NCI-H524 treated with DMSO at 0.1 percent for 48 hours (cell line): ENCODE measurements at places on chromosomes 7 and 10.

- no peak for DNase-seq
Observed at GRCh38 chr10:36573246-36573645, 552.2 kb upstream of the ANKRD30A start.

- no peak for DNase-seq
Observed at GRCh38 chr7:41206267-41206666, 496.6 kb downstream of the INHBA start.

DNA sequence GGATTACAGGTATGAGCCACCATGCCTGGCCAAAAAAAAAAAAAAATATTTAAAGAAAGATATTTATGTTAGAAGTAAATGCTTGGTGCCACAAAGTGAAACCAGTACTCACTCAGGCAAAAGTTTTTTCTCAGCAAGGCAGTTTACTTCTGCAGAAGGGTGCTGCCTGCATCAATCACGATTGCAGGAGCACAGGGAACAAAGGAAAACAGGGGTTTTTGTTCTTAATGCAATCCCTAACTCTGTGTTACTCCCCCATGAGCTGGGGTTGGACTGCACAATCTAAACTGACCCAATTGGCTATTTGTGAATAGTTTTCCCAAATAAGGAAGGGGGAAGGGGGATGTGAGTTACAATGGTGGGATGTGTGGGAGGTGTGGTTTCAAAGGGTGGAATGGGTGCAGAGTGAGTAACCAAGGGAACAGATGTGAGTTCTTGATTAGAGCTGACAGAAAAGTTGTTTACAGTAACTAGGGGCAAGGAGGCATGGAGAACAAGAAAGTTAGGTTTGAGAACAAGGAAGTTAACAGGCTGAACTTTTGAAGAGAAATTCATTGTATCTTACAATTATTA, 255.4 kb downstream of the TYW1 start:
- no peak for DNase-seq

DNA sequence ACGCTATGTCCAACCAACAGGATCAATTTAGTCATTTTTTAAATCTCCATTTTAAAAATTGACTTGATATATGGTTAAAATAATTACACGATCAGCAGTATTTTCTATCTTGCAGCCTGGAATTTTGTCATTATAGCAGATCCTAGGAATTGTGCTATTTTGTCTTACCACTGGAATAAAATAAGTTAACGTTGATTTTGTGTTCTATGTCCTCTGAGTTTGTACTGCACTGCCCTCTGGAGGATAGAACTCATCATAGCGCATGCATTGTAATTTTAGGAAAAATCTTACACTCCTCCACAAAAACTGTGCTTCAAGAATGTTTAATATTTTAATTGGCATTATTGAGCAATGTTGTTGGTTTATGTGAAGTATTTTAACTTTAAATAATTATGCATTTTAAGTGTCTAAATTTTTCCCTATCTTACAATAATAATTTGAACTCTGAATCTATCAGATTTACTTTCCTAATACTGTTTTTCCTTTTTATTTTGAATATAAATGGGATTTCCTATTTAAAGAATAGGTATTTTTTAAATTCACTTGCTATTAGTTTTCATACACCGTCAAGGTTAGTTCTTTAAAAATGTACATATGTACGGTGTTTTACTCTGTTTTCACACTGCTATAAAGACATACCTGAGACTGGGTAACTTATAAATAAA, 220.1 kb downstream of the PPP1R3A start:
- DNase-seq, result no peak

GRCh38 chr10:79018521-79019011, 50.2 kb upstream of the ZMIZ1 start:
- DNase-seq, result no peak

DNA sequence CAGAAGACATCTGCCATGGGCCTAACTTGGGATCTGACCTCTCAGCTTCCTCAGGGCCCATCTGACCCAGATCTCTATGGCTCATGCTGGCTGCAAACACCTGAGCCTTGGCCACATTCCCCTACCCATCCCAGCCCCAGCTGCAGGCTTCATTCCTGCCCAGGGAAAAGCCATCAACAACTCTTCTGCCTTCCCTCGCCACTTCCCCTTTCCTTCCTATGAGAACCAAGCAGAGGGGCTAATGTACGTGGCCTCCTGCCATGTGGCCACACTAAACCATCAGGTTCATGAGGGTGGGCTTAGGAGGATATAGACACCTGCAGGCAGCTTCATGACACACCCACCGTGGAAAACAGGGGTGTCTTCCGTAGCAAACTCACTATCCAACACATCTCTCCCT, 312.2 kb downstream of the GALNT17 start:
- DNase-seq, result no peak

- peak; percentile 45 for DNase-seq
Observed at GRCh38 chr10:79101560-79102497, 33.1 kb downstream of the ZMIZ1 start.
